Right lobe of liver (tissue), 6 donors: ENCODE measurements at places on chromosomes 5 and 9.
A peak's percentile ranks its signal among the peaks of the same experiment; 100 is the strongest.

DNA sequence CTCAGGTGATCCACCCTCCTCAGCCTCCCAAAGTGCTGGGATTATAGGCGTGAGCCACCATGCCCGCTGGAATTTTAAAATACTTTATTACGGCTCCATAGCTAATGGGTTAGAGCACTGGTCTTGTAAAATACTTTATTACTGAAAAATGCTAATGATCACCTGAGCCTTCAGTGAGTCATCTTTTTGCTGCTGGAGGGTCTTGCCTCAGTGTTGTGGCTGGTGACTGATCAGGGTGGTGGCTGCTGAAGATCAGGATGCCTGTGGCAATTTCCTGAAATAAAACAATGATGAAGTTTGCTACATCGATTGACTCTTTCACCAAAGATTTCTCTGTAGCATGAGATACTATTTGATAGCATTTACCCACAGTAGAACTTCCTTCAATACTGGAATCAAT, 26.0 kb upstream of the GNE start:
- DNase-seq = no peak

- no peak for DNase-seq
These were observed 968.1 kb upstream of the CDH18 start for GRCh38 chr5:20956134-20956533.

GRCh38 chr5:28430565-28431178, 1392.3 kb upstream of the CDH9 start:
- DNase-seq = no peak

DNA sequence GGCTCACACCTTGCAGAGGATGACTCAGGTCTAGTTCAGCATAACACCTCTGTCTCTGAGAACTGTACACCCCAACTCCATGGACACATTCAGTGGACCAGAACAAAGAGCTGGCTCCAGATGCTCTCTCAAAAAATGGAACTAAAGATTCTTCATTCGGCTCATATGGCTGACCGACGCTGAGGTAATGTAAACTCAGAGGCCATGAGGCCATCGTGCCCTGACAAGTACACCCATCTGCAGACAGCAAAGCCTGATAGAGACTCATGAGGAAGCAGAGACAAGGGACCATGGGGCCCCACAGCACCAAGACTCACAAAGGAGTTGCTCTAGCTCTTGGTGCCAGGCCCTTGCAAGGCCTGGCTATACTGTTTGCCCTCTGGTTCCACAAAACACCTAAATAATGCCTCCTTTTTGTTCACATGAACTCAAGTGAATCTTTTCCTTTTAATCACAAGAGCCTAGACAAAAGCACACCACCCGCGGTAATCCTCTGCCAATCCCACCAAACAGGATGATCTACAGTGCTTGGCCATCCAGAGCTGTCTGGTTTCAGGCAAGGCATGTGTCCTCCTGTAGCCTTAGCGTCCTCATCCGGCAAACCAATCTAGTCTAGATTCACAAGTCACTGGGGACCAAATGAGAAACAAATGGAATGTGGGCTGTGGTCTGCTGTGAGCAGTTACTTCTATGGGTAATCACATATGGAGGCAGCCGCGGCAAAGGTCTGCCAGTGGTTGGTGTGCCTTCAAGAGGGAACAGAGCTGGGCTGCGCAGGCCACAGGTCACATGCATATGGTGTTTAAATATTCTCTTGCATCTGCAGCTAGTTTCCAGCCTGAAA, 22.7 kb downstream of the MED27 start:
- no peak for DNase-seq

DNA sequence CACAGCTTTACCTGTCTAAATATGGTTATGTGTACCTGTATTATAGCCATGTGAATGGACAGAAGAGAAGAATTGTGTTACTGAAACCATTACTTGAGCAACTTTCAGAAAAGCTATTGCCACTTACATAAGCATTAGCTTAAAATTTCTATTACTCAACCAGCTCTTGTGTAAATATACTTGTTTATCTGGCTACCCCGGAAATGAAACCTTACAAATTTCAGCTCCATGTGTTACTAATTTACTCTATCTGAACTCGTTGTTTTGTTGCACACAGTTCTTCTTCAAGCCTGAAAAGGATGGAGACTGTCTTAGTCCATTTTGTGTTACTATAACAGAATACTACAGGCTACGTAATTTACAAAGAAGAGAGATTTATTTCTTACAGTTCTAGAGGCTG, 22.5 kb upstream of the ADAMTSL1 start:
- DNase-seq = no peak

DNA sequence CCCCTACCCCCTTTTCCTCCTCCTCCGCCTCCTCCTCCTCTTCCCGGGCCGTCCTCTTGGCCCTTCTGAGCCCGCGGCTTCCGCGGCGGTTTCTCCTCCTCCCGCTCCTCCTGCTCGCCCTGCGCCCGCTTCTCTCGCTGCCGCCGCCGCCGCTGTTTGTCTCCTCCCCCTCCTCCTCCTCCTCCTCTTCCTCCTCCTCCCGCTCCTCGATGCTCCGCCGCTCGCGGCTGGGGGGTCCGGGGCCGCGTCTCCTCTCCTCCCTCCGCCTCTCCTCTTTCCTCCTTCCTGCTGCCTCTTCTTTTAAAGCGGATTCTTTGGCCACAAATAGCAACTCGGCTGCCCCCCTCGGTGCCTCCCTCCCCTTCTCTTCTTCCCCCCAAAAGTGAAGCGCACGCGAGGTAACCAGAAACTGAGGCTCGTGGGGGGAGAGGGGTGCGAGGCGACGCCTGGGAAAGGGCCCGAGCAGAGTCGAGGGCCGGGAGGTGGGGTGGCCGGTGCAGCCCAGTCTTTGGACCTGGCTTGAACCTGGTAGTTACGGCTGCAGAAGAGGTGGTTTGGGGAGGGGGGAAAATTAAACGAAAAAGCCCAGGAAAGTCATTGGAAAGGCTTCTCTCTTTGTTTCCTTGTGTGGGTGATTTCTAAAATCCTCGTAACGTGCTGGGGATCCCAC, 1058.5 kb upstream of the DMAC1 start:
- peak; percentile 65 for DNase-seq

DNA sequence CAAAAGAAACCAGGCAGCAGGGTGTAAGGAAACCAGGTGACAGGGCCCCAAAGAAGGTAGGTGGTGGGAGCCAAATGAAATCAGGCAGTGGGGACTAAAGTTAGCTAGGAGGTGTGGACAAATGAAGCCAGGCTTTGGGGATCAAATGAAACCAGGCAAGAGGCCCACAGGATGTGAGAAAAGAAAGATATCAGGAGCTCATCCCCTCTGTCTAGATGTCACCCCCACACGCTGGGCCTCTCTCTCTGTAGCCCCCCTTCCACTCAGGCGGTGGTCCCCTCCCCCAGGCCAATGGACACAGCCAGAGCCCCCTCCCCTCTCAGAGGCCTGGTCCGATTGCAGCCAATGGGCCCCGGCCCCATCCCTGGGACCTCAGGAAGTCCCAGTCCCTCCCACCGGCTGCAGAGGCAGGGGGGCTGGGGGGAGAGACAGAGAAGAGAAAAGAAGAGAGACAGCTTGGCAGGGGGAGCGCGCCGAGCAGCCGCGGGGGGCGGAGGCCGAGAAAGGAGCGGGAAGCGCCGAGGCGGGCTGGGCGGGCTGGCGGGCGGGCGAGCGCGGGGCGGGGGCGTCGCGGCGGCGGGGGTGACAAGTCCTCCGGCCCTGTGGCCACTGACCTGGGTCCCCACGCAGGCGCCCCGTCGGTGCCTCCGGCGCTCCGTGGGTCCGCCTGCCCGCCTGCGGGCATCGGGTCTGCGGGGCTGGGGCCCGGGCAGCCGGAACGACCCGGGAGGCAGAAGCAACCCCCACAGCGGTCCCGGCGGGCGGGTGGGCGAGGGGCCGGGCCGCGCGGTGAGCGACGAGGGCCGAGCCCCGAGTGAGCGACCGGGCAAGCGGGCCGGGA, 11.9 kb downstream of the CNTFR start:
- DNase-seq = no peak

GRCh38 chr5:91464886-91465646, 81.9 kb upstream of the ARRDC3 start:
- DNase-seq = no peak

- DNase-seq = no peak
These were observed 313.4 kb upstream of the SLC30A5 start for GRCh38 chr5:68780299-68780955.

GRCh38 chr5:66361070-66361469, 217.0 kb downstream of the SREK1 start:
- DNase-seq = no peak

DNA sequence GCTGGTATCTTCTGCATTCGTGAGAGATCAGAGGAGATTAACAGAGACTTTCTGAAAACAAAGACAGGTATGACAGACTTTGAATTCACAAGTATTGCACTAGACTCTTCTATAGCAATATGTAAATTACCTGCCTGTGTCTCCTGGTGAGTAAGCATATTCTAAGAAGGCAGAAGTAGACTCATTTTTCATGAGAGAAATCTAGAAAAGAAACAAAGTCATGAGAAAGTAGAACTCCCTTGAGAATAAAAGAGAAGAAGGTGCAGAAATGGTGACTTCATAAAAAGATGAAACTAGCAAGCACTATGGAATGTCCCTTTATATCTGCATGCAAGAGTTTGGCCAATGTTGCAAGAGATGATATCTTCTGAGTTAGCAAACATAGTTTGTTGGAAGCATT, 419.8 kb downstream of the DMRT2 start:
- DNase-seq = no peak

GRCh38 chr9:34145165-34145564, 18.7 kb upstream of the DCAF12 start:
- no peak for DNase-seq

DNA sequence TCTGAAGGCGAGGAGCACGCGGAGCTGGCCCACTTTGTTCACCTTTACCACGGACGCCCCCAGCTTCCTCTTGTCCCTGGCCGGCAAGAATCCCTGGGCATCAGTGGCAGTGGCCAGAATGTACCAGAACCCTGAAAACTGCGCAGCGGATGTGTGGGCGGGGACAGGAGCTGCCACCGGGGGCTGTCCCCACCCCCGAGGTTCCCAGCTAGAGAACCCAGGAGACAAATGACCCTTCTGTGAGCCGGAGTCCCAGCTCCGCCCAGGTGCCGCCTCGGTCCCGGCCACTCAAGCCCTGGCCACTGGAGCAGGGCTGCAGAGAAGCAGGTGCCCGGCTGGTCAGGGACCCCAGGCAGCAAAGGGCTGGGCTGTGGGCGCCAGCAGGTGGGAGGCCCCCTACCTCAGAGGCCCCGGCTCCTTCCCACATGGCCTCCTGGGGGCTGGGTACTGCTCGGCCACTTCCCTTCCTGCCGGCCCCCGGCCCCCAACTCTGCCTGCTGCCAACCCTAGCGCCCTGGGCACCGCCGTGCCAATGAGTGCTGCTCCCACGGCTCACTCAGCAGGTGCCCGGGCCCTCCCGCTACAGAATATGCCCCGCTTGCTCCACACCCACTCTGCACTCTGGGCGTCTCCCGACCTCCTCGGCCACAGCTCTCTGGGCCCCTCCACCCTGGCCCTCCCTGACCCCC, 713 bp downstream of the LCN10 start:
- DNase-seq = no peak

GRCh38 chr9:109328978-109329637, 8.2 kb upstream of the EPB41L4B start:
- no peak for DNase-seq

DNA sequence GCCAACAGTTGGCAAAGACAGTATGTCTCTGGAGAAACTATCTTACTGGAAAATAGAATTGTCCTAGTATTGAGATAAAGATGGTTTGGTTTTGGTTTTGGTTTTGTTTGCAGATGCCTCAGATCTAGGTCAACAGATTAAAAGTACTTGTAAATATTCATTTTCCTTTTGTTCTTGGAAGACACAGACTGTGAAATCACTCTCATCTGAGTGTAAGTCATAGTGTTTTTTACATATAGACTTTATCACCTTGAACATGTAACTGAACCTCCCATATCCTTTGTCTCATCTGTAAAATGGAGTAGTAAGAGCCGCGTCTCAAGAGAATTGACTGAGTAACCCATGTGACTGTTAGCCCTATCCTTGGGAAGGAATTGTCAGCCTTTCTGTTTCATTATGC, 34.3 kb downstream of the MAP3K1 start:
- DNase-seq = no peak

DNA sequence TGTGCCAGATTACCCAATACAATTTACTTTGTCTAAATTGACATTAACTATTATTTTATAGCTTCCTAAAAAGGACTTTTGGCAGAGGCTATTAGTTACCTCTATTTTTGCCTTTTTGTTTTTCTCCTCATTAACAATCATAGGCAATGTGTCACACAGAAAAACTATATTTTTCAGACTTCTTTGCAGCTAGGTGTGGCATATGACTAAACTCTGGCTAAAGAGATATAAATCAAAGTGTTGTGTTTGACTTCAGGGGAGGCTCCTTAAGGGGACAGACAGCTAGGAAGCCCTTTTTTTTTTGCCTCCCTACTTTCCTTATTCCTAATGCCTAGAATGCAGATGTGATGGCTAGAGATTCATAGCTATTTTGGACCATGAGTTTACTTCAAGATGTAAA, 19.7 kb upstream of the GCNT4 start:
- DNase-seq = no peak

DNA sequence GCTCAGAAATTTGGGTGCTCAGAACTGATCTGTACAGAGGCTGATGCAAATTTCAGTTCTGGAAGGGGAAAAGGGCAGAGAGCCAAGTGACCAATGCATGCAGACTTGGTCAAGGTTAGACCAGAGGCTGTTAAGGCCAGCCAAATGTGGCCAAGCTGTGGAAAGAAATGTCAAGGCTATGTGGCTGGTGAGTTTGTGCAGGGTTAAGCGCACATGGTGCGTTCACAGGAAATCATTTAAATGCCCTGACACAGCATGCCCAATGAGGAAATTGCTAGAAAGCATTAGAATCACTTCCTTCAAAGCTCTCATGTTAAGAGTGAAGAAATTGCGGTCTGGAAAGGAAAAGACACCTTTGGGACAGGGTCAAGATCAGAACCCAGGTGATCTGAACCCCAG, 58.0 kb downstream of the PTPN3 start:
- no peak for DNase-seq

GRCh38 chr5:53403291-53403690, 77.1 kb upstream of the FST start:
- DNase-seq = no peak

DNA sequence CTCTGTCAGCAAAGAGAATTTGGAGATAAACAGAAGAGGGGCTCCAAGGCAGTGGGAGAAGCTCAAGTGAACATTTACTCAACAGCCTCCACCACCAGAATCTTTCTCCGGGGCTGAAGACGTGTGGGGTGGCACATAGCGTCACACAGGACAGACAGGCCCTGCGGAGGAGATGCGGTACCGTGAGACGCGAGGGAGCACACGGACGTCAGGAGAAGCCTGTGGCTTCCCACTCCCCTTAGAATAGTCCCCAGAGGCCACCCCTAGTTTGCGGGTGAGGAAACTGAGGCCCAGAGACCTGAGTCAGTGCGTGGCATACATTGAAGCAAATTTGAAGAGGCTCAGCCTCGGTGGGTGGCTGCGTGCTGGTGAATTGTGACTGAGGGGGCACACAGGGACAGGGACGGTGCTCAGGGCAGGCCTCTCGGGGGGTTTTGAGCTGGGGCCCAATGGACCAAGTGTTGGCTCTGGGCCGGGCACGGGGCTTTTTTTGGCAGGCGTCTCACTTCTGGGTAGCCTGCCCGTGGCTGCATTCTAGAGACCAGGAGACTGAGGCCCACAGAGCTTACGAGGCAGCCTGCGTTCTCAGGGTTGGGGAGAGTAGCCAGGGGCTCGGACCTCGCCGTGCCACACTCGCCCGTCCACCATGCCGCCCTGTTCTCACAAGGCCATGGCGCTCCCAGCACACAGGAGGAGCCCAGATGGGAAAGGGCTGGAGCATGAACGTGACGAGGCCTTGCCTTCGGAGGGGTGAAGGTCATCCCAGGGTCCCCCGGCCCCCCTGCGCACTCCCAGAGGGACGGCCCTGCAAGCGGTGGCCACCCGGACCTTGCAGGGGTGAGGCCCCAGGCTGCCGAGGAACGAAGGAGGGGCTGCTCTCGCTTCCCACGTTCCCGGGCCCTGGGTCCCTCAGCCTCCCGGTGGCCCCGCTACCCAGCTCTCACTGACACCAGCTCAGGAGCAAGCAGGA, 220.6 kb downstream of the C9orf50 start:
- peak; percentile 18 for DNase-seq
